ENCODE measurements at places on chromosomes 5 and 9.

DNA sequence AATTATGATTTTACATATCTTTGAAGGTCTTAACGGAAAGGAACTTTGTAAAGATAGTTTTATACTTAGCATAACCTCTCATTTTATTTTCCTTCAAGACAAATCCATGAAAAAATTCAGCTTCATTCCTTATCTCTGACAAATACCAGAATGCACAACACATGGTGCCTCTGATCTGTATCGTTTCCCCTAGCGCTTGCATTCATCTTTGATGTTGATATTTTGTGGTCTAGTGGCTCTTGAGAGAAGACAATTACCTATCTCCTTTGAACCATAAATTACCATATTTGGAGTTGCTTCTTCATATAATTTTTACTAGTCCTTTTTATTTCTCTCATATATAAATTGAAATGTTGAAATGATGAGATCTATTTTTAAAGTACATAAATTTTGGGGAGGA, 551.3 kb downstream of the PDE4D start:
- no peak for DNase-seq

GRCh38 chr9:135355521-135356011, 124.0 kb upstream of the PPP1R26 start:
- no peak for DNase-seq

- DNase-seq, result no peak
These were observed 38.3 kb upstream of the TNFSF8 start for GRCh38 chr9:114968671-114969070.

DNA sequence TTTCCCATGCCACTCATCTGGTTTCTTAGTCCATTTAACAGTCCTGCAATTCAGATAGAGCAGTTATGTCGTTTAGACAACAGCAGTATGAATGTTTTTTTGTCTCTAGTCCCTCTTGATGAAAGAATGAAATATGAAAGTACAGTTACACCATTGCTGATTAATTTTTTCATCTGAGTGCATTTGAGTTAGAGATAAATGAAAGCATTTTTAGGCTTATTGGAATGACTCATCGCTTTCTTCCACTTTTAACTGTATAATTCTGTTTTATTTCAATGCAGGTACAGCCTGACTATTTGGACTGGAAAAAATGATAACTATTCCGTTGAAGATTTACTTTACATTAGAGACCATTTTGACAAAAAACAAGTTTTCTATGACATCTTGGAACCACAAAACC, 28.7 kb downstream of the ANKRD34B start:
- DNase-seq, result no peak

DNA sequence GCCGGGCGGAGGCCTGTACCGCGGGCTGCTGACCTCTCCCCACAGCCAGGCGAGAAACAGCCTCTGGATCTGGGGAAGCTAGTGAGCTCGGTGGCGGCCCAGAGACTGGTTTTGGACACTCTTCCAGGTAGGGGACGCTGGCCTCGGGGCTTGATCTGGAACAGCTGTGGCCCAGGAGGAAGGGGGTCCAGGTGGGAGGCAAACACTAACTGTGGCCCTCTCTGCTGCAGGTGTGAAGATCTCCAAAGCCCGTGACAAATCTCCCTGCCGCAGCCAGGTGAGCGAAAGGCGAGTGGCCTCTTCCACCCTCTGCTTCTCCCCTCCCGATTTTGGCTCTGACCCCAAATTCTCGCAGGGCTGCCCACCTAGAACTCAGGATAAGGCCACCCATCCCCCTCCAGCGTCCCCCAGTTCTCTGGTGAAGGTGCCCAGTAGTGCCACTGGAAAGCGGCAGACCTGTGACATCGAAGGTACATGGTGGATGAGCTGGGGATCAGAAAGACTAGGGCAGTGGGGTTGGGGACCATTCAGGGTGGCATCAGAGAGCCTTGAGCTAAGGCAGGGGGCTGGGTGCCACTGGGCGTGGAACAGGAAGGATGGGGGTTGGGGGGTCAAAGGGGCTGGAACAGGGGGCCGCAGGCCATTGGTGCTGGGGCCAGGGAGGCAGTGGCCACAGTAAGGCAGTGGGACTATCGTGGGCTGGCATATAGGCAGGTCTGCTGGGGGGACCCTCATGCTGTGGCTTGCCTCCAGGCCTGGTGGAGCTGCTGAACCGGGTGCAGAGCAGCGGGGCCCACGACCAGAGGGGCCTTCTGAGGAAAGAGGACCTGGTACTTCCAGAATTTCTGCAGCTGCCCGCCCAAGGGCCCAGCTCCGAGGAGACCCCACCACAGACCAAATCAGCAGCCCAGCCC, 12.9 kb upstream of the SLC34A1 start:
- no peak for DNase-seq

DNA sequence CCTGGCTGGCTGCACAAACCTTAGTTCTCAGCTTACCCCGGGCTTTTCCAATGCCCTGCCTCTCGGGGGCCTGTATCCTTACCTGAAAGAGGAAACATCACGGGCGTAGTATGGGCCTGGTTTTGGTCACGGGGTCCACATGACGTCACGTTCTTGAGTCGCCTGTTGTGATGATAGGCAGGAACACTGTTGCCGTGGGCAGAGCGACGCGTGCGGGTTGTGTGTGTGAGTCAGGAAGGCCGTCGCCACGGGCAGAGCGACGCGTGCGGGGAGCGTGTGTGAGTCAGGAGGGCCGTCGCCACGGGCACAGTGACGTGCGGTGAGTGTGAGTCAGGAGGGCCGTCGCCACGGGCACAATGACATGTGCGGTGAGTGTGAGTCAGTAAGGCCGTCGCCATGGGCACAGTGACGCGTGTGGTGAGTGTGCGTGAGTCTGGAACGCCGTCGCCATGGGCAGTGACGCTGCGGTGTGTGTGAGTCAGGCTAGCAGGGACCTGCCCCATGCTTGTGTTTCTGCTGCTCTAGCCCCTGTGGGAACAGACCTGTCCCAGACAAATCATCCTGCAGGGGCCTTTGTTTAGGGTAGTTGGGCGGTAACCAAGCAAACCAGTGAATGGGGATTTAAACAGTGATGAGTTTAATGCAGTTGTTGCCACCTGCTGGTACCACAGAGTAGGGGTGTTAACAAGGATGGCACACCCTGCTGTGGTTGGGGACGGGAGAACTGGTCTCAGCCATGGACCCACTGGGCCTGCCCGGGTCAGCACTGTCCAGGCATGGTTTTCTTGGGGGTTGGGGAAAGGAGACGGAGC, 19.8 kb downstream of the TRIP13 start:
- DNase-seq, result peak; percentile 91

GRCh38 chr9:115369322-115369957, 251.5 kb upstream of the TNC start:
- no peak for DNase-seq

DNA sequence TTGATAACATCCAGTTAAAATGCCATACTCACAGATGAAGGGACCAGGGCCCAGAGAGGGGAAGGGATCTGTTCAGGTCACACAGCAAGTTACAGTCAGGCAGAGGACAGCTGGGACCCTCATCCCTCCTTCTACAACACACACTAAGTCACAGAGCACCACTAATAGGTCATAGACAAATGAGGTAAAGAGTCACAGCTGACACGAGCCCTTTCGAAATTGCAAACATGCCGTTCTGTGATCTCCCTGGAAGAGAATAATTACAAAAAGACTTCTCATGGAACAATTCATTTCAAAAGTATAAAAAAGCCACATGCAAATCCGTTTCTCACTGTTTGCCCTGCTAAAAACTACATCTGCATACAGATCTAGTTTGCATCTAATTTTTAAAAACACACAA, 15.5 kb downstream of the IGFBPL1 start:
- DNase-seq, result no peak

DNA sequence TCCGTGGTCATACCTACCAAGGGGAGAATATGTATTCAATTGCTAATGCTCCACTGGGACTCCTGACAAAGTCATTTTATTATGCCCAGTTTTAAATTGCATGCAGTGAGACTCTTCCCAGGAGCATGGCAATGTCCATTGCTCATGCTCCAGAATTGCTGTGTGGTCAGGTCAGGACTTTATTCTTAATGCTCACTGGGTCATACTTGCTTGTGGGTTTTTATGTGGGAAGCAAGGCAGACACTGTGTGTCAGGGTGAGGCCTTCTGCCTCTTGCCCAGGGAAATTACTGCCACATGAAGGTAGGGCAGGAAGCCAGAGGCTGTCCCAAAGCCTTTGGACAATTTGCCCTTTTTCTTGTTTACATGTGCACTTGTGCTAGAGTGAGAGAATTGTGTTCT, 164.6 kb upstream of the MEF2C start:
- DNase-seq, result no peak

DNA sequence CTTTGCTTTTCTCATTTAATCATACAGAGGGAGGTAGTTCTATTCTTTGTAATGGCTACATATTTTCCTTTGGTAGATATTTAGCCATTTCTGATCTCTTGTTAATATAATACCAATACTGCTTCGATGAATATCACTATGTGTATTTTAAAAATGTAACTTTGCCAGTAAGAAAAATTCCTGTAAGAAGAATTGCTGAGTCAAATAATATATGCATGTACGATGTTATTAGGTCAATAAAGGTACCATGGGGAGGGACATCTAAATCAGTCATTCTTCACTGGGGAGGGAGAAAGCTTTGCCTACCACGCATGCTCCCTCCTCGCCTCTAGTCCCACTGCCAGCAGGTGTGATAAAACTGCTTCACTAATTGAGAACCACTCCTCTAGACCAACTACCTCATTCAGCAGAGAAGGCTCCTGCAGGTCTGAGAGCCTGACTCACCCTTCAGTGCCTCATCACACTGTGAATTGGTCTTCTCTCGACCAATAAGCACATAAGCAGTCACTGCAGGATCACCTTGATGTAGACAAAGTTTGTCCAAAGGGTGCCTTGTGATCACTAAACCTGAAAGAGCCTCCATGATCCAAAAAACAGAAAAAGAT, 56.1 kb upstream of the TBCA start:
- no peak for DNase-seq

DNA sequence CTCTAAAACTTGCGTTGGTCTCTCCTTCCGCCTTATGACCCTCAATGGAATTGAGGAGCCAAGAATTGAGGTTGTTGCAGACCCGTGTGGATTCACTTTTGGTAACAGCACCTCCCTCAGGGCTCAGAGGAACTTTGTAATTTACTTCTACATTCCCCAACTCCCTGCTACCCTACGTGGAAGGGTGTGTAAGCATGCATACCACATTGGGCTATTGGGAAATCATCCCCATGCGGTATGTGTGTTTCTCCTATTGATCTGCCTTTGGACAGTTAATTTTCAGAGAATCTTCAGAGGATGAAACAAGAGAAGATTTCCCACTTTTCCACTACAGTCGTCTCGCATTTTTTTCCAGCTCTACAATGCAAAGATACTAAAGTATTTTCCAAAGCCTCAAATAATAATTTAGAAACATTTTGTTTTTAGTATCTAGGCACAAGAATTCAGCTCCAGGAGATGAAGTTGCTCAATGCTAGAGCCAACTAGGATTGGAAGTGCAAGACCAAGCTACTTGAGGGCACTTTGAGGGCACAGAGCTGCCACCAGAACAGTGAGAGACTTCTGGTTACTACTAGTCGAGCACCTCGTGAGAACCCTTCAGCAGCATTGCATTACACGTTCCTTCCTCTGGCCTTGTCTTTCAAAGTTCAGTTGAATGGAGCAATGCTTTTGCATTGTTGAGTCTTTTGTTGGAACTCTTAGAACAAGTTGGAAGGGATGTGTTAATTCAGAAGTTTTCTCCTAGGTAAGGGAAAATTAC, 3.4 kb downstream of the C1QTNF3 start:
- DNase-seq, result no peak

- DNase-seq, result peak; percentile 22
These were observed 872 bp downstream of the TXNDC15 start for GRCh38 chr5:134874831-134875655.

DNA sequence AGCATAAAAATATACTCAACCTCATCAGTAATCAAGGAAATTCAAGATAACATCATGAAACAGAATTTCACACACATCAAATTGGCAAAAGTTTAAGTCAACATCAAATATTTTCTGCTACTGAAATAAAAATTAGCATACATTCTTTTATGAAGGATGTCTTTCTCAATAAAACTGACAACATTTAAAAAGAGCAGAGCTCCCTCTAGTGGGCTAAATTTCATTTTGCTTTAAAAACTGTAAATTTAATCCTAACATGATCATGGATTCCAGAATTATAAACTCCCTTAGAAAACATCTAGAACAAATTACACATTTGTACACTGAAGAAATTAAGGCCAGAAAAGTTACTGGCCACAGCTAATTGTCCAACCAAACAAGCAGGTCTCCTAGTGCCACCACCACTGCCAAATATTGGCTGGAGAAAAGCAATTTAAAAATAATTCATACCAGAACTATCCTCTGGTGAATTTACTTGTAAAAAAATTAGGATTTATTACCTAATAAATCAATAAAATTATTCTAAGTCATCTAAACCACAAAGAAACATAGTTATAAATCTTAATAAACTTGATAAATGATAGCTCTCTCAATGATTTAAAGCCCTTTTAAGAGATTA, 31.2 kb downstream of the DEPDC1B start:
- no peak for DNase-seq

DNA sequence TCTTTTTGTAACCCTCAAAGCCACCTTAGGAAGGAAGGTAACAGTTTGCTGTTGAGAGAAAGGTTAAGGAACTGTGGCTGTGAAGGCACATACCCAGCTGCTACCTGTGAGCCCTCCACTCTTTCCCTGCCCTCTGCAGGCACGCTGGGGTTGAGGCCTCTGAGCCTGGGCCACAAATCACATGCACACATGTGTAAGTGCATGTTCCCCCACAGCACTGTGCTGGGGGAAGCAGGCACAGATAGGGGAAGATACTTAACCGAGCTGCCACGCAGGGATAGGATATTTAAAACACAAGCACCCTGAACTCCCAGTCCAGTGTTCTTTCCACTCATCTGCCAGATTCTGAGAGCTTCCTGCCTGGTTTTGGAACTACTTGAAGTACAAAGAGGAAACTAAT, 18.1 kb downstream of the LARP1 start:
- DNase-seq, result no peak

- no peak for DNase-seq
These were observed 135.1 kb upstream of the TNFAIP8 start for GRCh38 chr5:119220576-119221197.

DNA sequence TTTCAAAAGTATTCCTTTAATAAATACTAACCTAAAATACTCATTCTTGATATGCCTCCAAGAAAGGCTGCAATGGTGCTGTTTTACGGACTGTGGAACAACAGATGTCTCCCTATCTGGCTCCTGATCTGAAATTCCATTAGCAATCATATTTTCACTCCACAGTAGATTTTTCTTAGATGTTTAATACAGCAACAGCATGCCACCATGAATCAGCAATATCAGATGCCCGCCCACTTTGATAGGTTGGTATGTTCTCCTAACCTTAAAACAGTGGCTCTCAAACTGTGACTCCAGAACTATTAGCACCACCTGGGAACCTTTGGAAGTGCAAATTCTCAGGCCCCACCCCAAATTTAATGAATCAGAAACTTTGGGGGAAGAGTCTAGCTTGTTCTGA, 110.2 kb downstream of the MLLT3 start:
- no peak for DNase-seq

- DNase-seq, result no peak
These were observed 27.7 kb upstream of the SLC25A51 start for GRCh38 chr9:37931592-37931991.

- DNase-seq, result no peak
These were observed 94.6 kb upstream of the HMHB1 start for GRCh38 chr5:143717400-143717799.

- DNase-seq, result no peak
These were observed 187.4 kb upstream of the GHR start for GRCh38 chr5:42235837-42236236.
